CD4-positive, alpha-beta T cell treated with Interleukin-15 for 4 hours (primary cell): ENCODE measurements at places on chromosomes 2 and 18.

DNA sequence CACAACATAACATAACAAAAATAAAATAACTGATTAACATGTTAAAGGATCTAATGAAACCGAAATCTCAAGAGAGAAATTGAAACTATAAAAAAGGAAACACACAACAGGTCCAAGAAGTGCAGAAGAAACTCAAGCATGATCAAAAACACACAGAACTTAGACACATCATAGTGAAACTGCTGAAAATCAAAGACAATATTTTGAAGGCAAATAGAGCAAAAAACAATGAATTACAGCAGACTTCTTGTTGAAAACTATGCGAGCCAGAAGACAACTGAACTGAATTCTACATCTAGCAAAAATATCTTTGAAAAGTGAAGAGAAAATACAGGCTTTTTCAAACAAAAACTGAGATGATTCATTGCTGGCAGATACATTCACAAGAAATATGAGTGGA is 61.3 kb downstream of the UGP2 start:
- no peak for DNase-seq

DNA sequence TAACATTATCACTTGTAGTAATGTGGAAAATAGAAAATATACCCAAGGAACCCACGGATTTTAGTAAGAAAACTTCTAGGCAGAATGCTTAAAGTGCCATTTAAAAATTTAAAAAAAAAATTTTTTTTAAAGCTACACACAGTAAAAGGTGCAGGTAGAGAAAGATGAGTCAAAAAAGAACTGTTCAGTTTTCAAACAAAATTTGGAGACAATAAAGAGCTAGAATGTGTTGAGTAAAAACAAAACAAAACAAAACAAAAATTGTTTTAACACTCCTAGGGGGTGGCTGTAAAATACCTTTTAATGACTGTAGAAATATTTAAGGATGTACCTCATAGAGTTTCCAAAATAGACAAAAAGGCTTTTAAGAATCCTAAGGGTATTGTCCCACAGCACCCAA is 212.0 kb downstream of the TGIF1 start:
- DNase-seq, result no peak

DNA sequence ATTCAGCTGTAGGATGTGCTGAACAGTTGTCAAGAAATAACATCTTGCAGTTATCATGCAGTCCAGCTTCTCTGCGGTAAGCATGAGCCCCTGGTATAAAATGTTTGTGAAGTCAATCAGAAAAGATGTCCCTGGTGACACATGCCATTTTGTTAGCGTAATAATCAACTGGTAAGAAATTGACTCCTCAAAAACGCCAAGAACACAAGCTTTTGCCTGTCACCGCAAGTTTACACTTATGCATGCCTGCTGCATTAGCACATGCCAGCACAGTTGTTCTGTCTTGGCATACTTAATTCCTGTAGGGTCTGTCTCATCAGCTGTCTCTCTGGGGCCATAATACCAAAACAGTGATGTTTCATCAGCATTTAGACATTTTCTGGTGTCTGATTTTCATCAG is 524.8 kb upstream of the DSEL start:
- no peak for DNase-seq

GRCh38 chr2:176124110-176124946 is 1.8 kb downstream of the HOXD9 start:
- DNase-seq, result no peak

DNA sequence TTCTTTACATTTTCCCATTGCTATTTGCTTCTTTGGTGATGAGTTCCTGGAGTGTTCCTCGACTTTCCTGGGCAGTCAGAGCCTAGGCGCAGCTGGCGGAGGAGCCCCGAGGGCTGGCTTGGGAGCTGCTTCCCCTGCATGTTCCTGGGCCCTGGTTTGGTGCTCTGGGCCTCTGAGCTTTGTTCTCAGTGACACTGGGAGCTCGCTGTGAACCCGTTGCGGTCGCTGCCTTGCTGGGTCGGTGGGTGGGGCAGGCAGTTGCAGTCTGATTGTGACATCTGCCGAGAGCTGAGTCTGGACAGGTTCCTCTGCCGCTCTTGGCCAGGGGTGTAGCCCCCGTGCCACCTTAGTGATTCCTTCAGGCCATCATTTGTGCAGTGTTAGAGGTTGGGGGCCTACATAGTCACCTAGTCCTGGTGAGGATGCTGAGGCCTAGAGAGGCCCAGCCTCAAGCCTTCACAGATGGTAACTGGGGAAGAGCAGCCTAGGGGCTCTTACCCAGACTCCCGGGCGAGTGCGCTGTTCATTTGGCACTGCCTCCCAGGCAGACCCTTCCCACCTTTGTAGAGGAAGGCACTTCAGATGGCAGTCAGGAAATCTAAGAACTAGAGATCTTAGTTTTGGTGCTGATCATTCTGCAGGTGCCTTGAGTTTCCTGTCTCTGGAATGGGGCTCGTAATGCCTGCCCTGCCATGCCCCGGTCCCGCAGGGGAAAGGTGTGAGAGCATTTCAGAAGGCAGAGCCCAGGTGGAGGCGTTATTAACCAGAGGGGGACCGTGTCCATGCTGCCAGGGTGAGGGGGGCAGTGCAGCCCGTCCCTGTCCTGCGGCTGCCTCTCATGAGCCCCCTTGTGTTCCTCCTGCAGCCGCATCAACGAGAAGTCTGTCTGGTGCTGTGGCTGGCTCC is 8.4 kb downstream of the ASB1 start:
- no peak for DNase-seq

DNA sequence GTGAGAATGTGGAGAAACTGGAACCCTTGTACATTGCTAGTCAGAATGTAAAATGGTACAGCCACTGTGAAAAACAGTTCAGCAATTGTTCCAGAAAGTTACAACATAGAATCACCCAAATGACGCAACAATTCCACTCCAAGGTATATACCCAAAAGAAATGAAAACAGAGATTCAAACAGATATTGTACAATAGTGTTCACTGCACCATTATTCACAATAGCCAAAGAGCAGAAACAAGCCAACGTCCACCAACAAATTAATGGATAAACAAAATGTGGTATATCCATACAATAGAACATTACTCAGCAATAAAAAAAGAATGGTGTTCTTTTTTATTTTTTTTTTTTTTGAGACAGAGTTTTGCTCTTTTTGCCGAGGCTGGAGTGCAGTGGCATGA is 10.9 kb downstream of the CLASP1 start:
- DNase-seq, result no peak

DNA sequence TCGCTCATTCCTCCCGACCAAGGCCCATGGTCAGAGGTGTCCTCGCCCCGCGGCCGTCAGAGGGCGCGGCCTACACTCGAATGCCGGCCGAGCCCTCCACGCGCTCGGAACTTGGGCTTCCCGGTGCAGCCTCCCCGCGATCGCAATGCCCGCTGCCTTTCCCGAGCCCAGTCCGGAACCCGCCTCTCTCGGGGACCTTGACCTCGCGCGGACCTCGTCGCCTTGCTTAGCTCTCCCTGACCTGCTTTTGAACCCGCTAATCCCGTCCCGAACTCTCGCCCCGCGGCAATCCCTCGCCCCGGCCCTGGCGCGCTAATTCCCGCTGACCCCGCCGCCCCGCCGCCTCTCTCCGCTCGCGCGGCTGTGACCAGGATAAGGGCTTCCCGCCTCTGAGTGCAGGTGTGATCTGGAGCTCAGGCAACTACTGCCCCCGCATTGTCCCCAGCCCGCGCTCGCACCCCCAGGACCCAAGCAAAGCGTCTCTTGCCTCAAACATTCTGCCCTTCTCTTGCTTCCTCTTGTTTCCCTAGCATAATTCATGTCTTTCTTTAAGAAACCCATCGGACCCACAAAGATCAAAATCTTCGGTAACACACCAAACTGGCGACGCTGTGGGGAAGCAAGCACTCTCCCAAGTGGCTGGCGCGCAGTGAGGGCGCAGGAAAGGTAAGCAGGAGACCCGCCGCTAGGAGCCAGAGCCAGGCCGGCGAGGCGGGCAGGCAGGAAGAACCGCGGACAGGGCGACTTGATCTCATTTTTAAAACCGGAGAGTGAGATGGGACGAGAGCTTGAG is 46.6 kb upstream of the ATP6V1B1 start:
- no peak for DNase-seq

DNA sequence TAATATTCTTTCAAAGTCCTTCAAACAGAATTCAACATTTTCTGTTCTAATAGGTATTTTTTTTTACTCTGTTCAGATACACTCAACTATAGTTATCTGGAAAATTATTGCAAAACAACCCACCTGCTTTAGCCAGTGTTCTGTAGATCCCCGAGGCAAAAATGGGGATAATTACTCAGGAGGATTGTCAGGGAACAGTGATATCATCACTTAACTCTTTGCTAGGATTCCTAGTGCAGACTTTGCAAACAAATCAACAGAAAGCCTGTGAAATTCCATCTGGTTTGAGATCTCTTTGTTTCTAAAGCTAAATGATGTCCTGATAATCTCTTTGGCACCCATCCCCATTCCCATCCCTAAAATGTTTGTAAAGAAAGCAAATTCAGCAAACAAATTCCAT is 413.6 kb upstream of the MEIS1 start:
- DNase-seq, result no peak

- no peak for DNase-seq
Observed at GRCh38 chr2:86234563-86235131, 35.4 kb downstream of the MRPL35 start.

DNA sequence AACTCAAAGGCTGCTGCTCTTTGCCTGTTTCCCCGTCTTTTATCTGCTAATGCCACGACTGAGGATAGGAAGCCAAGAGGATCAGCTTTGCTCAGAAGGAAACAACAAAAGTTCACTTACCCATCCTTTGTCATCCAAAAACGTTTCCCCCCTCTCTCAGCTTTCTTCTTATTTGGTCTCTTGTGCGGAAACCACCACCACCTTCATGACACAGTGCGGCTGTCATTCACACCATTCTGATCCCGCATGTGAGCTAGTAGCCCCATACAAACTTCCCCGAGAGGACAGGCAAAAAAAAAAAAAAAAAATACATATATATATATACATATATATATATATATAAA is 656 bp downstream of the LRRTM4 start:
- no peak for DNase-seq

GRCh38 chr2:109455731-109456691 is 157.8 kb downstream of the SEPTIN10 start:
- DNase-seq, result no peak

GRCh38 chr18:44705075-44705675 is 24.5 kb downstream of the SETBP1 start:
- DNase-seq, result no peak

GRCh38 chr2:148517822-148518221 is 126.7 kb upstream of the EPC2 start:
- no peak for DNase-seq

- DNase-seq, result no peak
Observed at GRCh38 chr2:150561076-150561475, 73.6 kb upstream of the RND3 start.

DNA sequence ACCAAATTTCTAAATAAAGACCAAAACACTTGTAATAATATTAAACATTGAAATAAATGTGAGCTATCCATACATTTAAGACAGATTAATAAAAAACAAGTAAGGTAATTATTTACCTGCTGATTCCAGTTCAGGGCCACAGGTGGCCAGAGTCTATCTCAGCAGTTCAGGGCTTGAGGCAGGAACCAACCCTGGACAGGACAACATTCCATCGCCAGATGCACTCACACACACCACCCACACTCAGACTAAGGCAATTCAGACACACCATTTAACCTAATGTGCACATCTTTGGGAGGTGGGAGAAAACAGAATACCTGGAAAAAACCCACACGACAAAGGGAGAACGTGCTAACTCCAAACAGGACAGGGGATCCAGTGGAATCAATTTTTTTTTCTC is 14.1 kb upstream of the WDSUB1 start:
- no peak for DNase-seq
